ENCODE measurements at places on chromosomes 3 and 15.
A peak's percentile ranks its signal among the peaks of the same experiment; 100 is the strongest.

- no peak overlapping the region for H3K4me3 ChIP-seq
- H3K27me3 ChIP-seq, result peaks cover 27% of the 10 kb centered on the region
- H3K36me3 ChIP-seq, result no peaks in the 10 kb centered on the region
- no peak overlapping the region for H3K27ac ChIP-seq
- no peak for ATAC-seq
Observed at GRCh38 chr3:64039332-64039731, 16.0 kb upstream of the PSMD6 start.

GRCh38 chr3:194194051-194194756, 58.3 kb downstream of the HES1 start:
- H3K4me3 ChIP-seq, result no peak overlapping the region
- peak; percentile 31 for ATAC-seq
- H3K36me3 ChIP-seq, result no peaks in the 10 kb centered on the region
- H3K27ac ChIP-seq, result peak overlapping the region; percentile 41
- peaks cover 8% of the 10 kb centered on the region for H3K4me1 ChIP-seq

- H3K4me1 ChIP-seq, result no peaks in the 10 kb centered on the region
- H3K4me3 ChIP-seq, result no peak overlapping the region
- H3K36me3 ChIP-seq, result no peaks in the 10 kb centered on the region
Observed at GRCh38 chr3:23537101-23537551, 268.6 kb upstream of the UBE2E1 start.

- H3K4me3 ChIP-seq, result no peak overlapping the region
- ATAC-seq, result peak; percentile 17
- no peaks in the 10 kb centered on the region for H3K27me3 ChIP-seq
- H3K27ac ChIP-seq, result no peak overlapping the region
- H3K36me3 ChIP-seq, result no peaks in the 10 kb centered on the region
Observed at GRCh38 chr15:76972389-76973361, 22.3 kb upstream of the PSTPIP1 start.

DNA sequence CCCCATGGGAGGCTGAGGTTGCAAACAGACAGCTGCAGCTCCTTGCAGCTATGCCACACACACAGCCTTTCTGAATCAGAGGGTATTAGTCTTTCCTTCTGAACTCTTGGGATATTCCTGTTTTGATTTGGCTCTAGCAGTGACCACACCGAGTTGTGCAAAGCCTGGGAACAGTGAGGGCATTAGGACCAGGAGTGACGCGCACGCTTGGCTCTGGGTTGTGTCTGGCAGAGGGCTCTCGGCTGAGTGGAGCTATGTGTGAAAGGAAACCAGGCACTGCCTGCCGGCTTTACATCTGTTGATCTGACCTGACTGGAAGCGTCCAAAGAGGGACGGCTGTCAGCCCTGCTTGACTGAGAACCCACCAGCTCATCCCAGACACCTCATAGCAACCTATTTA, at the start of gene GALNT15:
TSS of gene GALNT15 (plus strand) at position 292 of the 400 bp plus-strand sequence. CDS start 472 bp downstream, outside the sequence.
- no peak within 1 kb of the TSS for H3K27ac ChIP-seq
- no peak within 1 kb of the TSS for H3K4me3 ChIP-seq
- ATAC-seq, result no peak

- no peak overlapping the region for H3K4me3 ChIP-seq
- H3K27me3 ChIP-seq, result peaks cover 5% of the 10 kb centered on the region
- no peak for ATAC-seq
- H3K4me1 ChIP-seq, result no peaks in the 10 kb centered on the region
Observed at GRCh38 chr3:123311201-123311600, 109.5 kb downstream of the SEC22A start.

- no peak overlapping the region for H3K4me3 ChIP-seq
- no peaks in the 10 kb centered on the region for H3K36me3 ChIP-seq
- no peaks in the 10 kb centered on the region for H3K27me3 ChIP-seq
Observed at GRCh38 chr3:177599837-177600236, 402.6 kb upstream of the TBL1XR1 start.

DNA sequence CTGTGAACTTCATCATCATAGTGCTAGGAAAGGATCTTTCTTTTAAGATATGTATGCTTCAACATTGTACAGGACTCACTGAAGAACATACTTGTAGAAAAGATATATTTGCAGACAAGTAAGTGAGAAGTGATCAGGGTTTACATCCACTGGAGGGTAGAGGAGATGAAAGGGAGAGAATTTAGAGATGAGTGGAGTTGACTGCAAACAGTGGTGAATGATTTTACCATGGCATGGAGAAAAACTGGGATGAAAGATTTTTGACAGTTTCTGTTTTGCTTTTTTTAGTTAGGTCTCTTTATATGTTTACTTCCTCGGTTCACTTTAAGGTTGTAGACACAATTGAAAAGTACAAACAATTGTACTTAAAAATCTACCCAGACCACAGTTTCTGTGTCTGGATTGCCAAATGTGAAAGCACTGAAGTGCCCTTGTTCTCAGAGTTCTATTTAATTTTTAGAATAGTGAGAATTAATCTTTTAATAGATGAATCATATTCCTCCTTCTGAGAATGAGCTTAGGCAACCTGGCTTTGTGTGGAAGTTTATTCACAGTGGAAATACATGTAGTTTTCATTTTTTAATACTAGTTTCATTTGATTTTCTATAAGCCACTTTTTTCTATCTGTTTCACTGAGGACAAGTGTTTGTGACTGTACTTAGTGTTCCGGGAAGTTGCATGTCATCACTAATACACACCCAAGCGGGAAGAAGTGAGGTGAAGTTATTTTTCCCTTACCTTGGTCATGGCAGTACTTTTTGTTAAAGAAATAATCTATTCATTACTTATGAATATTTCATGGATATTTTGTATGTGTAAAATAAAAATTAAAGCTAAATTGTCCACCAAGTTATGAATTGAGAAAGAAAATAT, 1.8 kb upstream of the GPR171 start:
- H3K27ac ChIP-seq, result peak overlapping the region; percentile 96
- peaks cover 34% of the 10 kb centered on the region for H3K4me1 ChIP-seq
- H3K36me3 ChIP-seq, result peaks cover 51% of the 10 kb centered on the region

DNA sequence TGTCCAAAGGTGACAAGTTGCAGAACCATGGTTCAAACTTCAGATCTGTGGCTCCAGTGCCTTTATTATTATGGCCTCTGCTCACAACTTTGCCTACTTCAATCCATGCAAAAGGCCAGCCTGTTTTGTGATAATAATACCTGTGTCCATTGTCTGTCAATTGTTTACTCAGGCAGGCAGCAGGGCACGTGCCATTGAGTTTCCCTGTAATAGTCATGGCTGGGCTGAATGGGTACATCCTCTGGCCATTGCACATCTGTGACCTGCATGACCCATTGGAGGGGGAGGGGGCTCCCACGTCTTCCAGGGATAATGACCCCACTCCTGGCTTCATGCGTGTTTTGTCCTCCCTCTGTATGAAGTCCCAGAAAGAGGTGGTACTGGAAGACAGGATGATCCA, 215.4 kb downstream of the SSR3 start:
- ATAC-seq, result no peak
- H3K4me3 ChIP-seq, result no peak overlapping the region
- no peaks in the 10 kb centered on the region for H3K36me3 ChIP-seq
- H3K27me3 ChIP-seq, result peaks cover 25% of the 10 kb centered on the region
- no peaks in the 10 kb centered on the region for H3K4me1 ChIP-seq

DNA sequence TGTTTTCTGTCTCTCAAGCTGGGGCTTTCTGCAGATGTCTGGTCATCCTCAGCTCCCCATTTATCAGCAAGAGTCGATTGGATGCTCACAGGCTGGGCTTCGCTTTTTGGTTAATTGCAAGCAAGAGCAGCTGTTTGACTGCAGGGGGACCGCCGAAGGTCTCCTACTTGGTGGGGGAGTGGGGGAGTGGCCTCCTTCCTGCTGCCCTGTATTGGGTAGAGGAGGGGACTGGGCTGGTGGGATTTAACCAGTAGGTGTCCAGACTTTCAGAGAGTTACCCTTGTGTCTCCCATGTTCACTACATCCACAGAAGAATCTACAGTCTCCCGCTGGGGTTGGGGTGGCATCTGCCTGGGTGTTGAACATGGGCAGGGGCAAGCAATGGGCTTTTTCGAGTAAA, 78.7 kb downstream of the PLXNA1 start:
- no peaks in the 10 kb centered on the region for H3K4me1 ChIP-seq
- H3K36me3 ChIP-seq, result no peaks in the 10 kb centered on the region
- no peak overlapping the region for H3K27ac ChIP-seq

Data from activated T-helper 17 cell treated with anti-CD3 and anti-CD28 coated beads, Interleukin-2, amount 50 U/mL, for 72 hours (primary cell).